Natural killer cell treated with Interleukin-12 subunit alpha and Interleukin-12 subunit beta and Interleukin-15 and Interleukin-18, amount 100 ng/mL, for 72 hours (primary cell): ENCODE measurements at places on chromosomes 3 and 15.

DNA sequence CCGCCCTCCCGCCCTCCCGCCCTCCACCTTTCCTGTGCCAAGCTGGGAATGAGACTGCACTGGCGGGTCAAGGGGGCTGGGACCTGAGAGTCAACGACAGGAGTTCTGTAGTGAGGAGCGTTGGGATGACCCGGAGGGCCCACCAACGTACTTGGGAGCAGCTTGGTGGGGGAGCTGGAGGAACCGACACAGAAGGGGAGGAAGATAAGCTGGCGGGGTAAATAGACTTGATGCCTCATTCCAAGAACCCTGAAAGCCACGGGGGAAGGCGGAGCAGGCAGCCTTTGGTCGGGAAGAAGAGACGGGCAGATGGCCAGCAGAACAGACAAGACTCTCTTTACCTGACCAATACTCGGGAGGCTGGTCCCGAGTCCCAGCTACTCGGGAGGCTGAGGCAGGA, 277 bp downstream of the FMN1 start:
- DNase-seq = no peak

GRCh38 chr3:129504471-129505100, 23.9 kb upstream of the RHO start:
- DNase-seq = no peak

- DNase-seq = no peak
Measured at GRCh38 chr3:11592445-11593298, 51.0 kb downstream of the VGLL4 start.

- DNase-seq = no peak
Measured at GRCh38 chr3:9721015-9721699, 10.4 kb upstream of the BRPF1 start.

DNA sequence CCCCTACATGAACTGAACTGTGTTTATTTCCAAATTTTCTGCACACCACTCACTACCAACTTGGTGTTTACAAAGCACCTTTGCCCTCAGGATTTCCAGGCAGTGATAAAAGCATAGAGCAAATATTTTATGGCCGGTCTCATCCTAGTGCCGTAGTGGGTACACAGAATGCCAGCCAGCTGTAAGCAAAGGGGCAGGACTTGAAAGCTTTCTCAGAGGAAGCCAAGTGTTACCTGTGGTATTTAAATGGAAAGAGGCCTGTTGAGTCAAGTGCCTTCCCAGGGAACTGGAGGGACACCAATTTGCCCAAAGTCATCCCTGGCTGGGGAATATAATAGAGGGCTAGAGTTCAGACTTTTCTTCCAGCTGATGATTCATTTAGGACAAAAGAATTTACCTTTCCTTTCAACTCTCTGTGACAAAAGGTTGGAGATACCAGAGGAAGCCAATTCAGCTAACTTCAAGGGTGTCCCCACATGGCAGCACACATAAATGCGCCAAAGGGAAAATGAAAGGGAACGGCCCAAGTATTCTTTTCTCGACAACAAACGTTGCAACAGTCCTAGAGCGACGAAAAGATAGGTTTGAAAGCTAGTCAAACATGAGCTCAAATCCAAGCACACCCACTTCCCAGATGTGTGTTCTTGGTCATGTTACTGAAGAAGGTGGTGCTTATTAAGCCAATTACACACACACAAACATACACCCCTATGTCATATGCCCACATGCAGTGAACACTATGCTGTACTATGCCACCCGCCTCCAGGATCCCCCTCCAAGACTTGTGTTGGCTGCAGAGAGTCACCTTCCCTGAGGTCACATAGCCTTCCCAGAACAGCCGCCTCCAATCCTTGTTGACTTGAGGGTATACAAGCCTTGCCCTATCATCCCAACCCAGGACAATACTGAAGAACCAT, 27.7 kb downstream of the MAGI1 start:
- DNase-seq = no peak

DNA sequence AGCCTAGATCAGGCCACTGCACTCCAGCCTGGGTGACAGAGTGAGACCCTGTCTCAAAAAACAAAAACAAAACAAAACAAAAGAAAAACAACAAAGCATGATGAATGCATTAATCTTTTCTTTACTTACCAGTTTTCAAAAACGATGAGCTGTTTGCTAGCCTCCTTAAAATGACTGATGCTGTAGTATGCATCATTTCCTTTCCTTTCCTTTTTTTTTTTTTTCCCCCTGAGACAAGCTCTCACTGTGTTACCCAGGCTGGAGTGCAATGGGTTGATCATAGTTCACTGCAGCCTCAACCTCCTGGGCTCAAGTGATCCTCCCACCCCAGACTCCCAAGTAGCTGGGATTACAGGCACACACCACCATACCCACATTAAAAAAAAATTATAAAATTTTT, 202.0 kb downstream of the ADAMTSL3 start:
- DNase-seq = no peak

- DNase-seq = no peak
Measured at GRCh38 chr3:193174140-193174539, 66.9 kb upstream of the PLAAT1 start.
